ENCODE measurements at places on chromosomes 5 and 9.
A peak's percentile ranks its signal among the peaks of the same experiment; 100 is the strongest.

DNA sequence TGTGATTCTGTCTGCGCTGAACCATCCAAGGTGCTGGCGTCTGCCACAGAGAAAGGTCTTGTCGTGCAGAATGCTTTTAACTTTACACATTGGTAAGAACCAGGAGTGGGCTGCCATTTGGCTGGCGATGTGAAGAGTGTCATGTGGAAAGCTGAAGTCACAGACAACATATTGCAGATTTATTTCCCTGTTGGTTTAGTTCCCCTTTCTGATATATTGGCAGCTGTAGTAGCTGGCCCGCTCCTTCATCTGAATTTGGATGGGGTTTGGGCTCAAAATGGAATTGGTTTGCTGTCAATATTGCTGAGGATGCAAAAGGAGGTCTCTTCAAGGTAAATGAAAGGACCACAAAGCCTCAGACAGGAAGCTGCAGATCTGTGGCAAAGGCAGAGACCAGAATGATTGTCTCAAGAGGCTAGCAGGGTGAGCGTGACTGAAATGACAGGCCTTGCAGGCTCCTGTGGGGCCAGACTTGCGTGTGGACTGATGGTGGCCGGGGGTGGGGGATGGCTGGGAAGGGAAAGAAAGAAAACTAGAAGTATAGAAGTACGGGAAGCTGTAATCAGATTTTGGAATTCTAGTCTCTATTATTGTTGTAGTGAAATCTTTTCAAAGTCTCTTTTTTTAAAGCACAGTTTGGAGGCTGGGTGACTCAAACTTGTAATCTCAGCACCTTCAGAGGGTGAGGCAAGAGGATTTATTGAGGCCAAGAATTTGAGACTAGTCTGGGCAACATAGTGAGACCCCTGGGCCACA is 25.1 kb upstream of the CD180 start:
- no peak for DNase-seq

GRCh38 chr5:138753794-138754698 is 821 bp downstream of the CTNNA1 start:
- peak; percentile 94 for DNase-seq

DNA sequence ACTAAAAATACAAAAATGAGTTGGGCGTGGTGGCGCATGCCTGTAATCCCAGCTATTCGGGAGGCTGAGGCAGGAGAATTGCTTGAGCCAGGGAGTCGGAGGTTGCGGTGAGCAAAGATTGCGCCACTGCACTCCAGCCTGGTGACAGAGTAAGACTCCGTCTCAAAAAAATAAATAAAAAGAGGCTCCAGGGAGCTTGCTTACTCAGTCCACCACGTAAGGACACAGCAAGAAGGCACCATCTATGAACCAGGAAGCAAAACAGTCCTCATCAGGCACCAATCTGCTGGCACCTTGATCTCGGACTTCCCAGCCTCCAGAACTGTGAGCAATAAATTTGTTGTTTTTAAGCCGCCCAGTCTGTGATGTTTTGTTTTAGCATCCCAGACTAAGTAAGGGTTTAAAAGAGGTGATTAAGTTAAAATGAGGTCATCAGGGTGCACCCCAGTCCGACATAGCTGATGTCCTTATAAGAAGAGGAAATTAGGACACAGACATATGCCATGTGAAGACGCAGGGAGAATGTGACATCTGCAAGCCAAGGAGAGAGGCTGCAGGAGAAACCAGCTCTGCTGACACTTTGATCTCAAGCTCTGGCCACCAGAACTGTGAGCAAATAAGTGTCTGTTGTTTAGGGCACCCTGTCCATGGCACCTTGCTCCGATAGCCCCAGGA is 45.9 kb downstream of the C9orf50 start:
- no peak for DNase-seq

GRCh38 chr9:92707530-92707929 is 37.6 kb upstream of the IPPK start:
- no peak for DNase-seq

DNA sequence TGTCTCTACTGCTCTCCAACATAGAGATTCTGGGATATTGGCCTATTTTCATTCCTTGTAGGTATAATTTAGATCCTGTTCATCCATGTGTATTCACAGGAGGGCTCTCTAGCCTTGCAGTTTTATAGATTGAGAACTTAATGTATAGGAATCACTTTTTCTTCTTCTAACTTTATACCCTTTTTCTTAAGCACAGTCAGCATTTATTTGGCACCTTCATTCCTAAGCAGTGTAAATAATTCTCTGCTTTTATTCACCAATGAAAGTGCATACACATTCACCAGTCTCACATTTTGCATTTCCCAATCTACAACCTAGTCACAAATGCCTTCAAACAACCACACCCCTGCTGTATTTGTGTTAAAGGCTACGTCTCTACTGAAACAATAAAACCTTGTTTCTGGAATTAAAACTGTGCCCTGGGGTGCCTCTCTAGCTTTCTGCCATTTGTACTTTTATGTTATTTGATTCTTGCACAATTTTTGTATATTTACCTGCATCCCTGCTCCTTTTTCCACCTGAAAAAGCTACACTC is 49.3 kb downstream of the NREP start:
- DNase-seq, result no peak

- DNase-seq, result no peak
These were observed 134.6 kb upstream of the HAND1 start for GRCh38 chr5:154612666-154613065.
